ENCODE measurements at places on chromosomes 4 and X.

- no peak for DNase-seq
These were observed 558.5 kb upstream of the DIAPH2 start for GRCh38 chrX:96126182-96126581.

DNA sequence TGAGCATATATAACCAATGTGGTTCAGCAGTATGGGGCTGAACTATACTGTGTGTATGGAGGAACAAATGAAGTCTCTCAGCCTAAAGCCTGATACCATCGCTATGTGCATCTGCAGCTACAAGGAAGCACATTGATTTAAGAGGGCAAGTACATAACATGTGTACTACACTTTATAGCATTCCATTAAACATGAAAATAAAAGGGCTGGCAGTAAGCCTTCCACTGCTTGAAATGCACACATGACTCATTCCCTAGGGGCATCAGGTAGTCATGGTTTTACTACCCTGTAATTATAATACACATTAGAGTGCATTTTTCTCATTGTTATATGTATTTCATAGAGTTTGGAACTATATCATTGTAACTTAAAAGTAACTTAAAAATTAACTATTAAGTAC lies 51.2 kb downstream of the SMARCA1 start:
- no peak for DNase-seq

- DNase-seq = no peak
These were observed 4.5 kb downstream of the DDX3X start for GRCh38 chrX:41338436-41338835.

DNA sequence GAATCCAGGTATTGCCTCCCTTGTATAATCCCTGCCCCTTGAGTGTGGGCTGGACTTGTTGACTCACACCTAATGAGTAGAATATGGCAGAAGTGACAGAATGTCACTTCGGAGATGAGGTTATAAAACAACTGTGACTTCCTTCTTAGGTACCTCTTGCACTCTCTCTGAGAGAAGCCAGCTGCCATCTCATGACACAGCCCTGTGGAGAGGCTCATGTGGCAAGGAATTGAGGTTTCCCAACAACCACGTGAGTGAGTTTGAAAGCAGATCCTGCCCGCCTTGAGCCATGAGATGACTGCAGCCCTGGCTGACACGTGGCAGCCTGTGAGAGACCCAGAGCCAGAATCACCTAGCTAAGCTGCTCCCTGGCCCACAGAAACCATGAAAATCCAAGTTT lies 13.5 kb downstream of the ASB11 start:
- peak; percentile 90 for DNase-seq

- no peak for DNase-seq
These were observed 568.8 kb downstream of the STIM2 start for GRCh38 chr4:27429364-27429871.

GRCh38 chr4:53714236-53715140 lies 123.2 kb upstream of the LNX1 start:
- no peak for DNase-seq

DNA sequence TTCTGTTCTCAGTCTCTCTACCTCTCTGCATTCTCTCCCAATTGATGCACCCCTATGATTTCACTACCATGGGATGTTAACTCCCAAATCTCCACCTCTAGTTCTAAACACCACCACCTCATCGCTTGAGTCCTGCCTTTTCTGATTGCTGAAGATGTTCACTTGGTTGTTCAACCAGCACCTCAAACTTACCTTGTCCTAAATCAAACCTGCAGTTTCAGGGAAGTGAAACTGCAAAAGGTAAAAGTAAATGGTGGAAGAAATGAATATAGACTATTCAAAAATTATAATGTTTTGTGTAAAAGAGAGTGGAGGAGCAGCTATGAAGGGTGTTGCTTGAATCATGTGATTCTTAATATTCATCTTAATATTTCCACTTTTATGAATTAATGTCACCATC lies 91.0 kb downstream of the PDE5A start:
- no peak for DNase-seq

DNA sequence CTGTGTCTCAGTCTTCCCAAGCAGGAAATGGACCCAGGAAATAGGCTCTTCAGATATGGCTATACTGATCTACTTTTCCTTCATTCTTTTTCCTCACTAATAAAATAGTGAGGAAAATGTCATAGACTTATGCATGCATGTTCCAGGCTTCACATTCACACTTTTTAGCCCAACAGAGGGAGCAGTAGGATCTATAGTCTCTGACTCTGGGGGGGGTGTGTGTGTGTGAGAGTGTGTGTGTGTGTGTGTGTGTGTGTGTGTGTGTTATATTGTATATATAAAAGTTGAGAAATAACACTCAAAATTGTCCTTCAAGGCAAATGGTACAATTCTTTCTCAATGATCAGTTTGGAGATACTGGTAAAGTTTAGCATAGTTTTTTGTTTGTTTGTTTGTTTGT lies 297.2 kb upstream of the GALNT7 start:
- no peak for DNase-seq

- DNase-seq = no peak
These were observed 709 bp downstream of the GPAT3 start for GRCh38 chr4:83536362-83537272.

DNA sequence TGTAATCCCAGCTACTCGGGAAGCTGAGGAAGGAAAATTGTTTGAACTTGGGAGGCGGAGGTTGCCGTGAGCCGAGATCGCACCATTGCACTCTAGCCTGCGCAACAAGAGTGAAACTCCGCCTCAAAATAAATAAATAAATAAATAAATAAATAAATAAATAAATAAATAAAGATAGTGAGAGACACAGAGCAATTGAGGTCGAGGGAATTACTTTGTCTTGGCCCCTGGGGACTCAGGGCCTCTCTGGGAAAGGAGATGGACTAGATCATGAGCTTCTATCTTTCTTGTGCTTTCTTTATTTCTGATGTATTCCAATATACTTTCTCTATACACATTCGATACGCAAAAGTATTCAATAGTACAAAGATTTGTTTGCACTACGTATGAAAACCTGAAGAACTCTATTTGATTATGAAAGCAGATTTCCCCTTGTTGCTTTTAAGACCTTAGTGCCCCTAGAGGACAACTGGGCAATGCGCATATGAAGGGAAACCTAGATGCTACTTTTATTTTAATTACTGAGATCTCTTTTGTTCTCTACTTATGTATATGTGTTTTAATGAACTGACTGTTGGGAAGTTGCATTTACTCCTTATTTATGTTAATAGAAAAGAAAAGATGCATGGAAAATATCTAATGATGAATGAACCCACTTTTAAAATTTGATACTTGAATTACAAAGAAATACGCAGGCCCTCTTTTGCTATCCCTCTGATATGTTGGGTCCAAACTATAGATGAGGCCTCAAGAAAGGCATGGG lies 12.8 kb upstream of the ELOVL6 start:
- DNase-seq = no peak

DNA sequence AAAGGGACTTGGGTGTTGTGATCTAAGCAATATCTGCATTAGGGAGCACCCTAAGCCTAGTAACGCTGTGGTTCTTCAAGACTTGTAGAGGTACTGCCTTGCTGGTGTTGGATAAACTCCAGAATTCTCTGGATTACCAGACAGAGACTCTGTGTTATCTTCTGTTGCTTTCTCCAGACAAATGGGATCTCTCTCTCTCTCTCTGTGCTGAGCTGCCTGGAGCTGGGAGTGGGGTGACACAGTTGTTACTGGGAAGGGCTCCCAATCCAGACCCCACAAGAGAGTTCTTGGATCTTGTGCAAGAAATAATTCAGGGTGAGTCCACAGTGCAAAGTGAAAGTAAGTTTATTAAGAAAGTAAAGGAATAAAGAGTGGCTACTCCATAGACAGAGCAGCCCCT lies 48.8 kb downstream of the MCUB start:
- DNase-seq = no peak

GRCh38 chr4:26410385-26411293 lies 79.6 kb downstream of the CCKAR start:
- DNase-seq = peak; percentile 37

DNA sequence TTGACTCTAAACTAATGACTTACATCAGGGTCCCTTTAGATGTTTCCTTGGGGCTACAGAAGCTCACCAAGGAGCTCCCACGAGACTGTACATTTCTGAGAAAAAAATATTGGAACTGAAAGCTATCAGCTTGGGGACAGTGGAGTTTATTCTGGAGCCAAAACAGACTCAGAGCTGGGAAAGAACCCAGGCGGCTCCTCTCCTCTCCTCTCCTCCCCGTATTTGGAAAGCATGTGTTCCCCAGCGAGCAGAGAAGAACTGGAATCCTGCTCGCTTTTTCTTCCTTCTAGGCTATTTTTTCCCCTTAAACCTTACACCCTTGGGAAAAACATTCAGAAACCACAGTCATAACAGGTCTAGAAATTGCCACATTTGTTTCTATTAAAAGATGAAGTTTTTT lies 4.3 kb upstream of the MAP7D3 start:
- no peak for DNase-seq

DNA sequence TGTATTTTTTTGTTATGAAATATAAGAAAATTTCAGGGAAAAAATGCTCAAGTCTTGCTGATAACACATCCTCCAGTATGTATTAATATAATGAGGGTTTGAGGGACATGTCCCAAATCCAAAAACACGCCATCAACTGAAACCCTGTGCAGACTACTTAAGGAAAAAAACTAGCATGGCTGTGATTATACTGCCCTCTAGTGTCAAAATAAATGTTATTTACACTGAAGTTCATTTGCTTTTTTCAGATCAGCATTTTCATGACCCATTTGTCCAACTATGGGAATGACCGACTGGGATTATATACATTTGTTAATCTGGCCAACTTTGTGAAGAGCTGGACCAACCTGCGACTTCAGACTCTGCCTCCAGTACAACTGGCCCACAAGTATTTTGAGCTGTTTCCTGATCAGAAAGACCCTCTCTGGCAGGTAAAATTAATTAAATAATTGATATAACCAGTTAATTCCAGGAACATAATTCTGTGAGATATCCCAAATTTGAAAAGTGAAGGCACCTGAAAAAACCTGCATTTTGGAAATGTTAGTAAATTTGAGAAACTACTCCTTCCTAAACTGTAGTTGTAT lies 128.5 kb downstream of the PRSS12 start:
- peak; percentile 4 for DNase-seq

DNA sequence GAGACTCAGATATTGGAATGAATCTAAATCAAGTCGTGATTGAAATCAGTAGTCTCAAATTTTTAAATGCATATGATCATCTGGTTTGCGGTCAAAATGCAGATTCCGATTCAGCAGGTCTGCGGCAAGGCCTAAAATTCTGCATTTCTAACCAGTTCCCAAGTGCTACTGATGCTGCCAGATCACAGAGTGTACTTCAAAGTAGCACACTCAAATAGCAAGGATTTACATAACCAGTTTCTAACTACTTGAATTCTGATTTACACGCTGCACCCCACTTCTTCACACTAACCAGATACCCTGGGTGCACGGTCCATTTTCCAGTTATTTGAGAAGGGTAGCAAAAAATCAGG lies 752 bp downstream of the MBTPS2 start:
- peak; percentile 10 for DNase-seq

- DNase-seq = no peak
These were observed 35.6 kb upstream of the CDKN2AIP start for GRCh38 chr4:183408796-183409195.

GRCh38 chr4:147388018-147388417 lies 92.9 kb upstream of the EDNRA start:
- DNase-seq = no peak

DNA sequence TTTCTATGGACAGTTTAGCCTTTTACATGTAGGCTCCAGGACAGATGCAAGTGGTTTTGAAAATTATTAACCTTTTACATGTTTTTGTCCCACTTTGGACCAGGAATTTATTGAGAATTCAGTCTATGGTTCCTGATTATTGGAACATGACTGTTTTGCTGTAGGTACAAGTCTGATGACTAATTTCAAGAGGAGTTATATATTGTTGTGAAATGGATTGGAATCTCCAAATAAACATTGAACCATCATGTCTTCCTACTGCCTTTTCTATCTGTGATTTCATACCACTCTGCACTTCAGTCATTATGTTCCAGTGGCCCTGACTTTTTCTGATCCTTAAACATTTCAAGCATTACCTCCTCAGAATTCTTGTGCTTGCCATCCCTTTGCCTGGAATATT lies 35.9 kb downstream of the TBC1D19 start:
- no peak for DNase-seq

DNA sequence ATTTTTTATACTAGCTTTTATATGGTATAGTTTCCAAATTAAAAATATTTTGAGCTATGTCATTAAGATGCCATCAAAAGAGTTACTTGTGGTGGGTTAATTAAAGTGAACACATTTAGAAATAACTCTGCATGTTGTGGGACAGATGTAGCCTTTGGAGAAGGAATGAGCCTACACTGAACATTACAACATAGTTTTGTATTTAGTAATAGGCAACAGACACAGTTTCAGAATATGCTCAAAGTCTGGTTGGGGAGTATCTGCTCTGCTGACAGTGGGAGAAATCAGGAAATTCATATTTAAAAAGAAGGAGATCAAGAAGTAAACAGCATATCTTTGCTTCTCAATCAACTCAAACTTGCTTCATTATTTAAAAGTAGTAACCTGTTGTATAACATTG lies 23.7 kb downstream of the EMCN start:
- no peak for DNase-seq

DNA sequence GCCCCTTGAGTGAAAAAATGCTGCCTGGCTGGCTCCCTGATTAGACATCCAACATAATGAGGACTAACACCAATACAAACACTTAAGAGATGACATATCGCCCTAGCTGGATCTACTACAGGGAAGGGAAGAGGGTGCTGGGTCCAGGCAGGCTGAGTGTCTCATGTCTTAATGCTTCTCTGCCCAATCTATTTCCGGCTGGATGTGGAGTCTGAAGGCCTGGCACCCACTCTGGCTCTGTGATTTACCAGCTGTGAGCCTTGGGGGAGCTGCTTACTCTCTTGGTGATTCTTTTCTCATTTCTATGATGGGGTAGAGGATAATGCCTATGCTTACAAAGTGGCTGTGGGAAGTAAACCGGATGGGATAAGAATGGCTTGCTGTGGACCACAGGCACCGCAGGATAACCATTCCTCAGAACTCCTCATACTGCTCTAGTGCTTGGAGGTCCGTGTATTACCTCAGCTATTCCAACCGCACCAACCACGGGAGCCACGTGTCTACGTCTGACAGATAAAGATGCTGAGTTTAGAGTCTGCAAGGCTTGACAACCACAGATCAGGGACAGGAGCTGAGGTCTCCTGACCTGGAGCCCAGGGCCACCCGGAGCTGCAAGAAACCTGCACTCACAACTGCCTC lies 161.7 kb downstream of the AFAP1 start:
- no peak for DNase-seq

GRCh38 chr4:68905939-68906779 lies 45.4 kb downstream of the UGT2A3 start:
- DNase-seq = no peak

DNA sequence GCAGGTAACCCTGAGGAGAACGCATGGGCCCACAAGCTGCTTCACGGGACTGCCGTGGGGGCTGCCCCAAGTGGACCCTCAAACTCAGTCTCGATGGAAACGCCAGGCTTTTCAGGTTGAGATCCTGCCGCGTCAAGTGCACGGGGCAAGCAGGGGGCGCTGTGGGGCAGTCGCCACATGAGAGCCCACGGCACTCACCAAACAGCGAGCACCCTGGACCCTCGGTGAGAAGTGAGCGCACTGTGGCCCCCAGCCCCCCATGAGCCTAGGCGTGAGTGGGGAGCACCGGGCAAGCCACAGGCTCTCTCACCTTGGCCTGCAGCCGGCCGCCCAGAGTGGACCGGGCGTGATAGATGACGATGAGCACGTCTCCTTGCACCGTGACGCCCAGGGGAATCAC lies 50.9 kb upstream of the CPLX1 start:
- DNase-seq = no peak
